ENCODE measurements at places on chromosomes 12 and 14.

- no peak for DNase-seq
These were observed at the start of gene C12orf56 for GRCh38 chr12:64390275-64390851. Gene C12orf56 (minus strand): TSS chr12:64390758. CDS start chr12:64390565, 193 bp downstream.

GRCh38 chr12:6946033-6946919 is 2.5 kb downstream of the C12orf57 start:
- peak; percentile 85 for DNase-seq

- no peak for DNase-seq
These were observed 92.0 kb downstream of the TTLL5 start for GRCh38 chr14:75752907-75753594.

DNA sequence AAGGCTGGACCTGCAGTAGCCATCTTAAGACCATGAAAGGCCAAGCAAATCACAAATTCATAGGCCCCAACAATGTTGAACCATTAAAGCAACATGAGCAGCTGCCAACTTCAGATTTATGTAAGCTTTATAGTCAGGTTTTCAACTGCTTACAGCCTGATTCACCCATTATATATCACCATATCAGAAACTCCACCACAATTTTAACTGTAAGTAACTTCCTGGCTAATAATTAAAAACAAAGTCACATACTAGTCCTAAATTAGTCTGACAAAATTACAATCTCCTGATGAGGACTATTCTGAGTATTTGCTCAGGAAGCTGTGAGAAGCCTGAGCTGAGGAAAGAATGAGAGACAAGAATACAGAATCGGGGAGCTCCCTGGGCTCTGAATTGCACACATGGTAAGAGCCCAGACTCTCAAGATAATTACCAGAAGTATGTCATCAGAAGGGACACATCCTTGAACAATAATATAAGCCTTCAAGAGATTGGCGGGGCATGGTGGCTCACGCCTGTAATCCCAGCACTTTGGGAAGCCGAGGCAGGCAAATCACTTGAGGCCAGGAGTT is 55.1 kb downstream of the NUMB start:
- DNase-seq: no peak

DNA sequence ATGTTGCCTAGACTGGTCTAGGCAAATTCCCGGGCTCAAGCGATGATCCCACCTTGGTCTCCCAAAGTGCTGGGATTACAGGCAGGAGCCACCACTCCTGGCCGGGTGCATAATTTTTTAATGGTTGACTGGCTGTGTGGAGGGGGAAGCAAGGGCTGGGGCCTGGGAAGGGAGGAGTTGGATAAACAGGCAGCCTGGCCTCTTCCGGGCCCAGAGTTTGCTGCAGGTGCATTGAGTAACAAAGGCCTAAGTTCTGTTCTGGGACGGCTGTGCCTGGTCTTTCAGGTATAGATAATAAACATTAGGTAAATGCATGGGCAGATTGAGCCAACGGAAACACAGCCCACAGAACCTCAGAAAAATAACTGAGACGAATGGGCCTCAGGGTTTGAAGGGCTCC is 191.3 kb upstream of the TBX3 start:
- DNase-seq: peak; percentile 28

GRCh38 chr12:54987611-54988231 is 3.2 kb upstream of the TESPA1 start:
- no peak for DNase-seq

GRCh38 chr12:53659011-53659551 is 16.8 kb downstream of the ATP5MC2 start:
- DNase-seq: peak; percentile 9

DNA sequence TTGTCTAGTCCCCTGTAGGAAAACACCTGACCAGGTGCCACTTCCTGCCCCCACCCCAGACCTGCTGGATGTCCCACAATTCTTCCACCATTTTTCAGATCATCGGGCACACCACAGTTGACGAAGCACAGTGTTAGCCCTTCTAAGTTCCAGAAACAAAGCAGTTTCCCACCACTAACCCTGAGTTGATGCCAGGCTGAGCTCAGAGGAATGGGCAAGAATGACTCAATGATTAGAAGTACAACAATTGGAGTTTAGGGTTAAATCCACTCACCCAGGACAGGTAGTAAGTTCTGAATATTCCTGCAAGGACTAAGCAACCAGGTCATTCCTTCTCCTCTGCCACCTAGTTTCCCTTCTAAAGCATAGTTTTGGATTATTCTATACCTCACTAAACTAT is 979.8 kb downstream of the BCL11B start:
- no peak for DNase-seq

- no peak for DNase-seq
These were observed 22.3 kb downstream of the PLEKHG3 start for GRCh38 chr14:64726585-64726890.

DNA sequence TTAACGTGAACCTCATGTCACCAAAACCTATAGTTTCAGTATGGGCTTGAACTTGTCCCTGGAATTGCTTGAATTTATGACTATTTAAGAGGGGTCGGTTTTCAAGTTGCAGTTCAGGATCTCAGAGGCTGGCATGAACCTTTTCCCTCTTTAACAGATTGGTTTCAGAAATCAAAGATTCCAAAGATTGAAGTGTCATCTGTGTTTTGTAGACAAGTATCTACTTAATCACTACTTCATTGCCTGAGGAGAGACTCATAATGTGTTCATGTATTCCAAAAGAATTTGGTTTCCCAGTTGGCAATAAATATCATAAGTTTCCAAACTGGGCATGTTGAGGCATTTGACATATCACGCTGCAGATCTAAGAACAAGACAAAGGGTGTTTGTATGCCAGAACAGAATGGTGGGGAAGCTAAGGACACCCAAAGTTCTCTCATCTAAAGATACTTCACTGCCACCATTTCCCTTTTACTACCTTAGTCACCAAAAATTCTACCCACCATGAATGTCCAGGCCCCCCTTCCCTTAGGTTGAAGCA is 199.5 kb downstream of the NUAK1 start:
- no peak for DNase-seq

- no peak for DNase-seq
These were observed 25.9 kb downstream of the SLC11A2 start for GRCh38 chr12:51000245-51000644.

- DNase-seq: no peak
These were observed 10.3 kb downstream of the TBPL2 start for GRCh38 chr14:55430024-55430690.

GRCh38 chr14:50173891-50174290 is 57.5 kb downstream of the SOS2 start:
- no peak for DNase-seq

- DNase-seq: no peak
These were observed 101.4 kb upstream of the BBS10 start for GRCh38 chr12:76449583-76449982.

GRCh38 chr12:115103884-115104883 is 420.2 kb upstream of the TBX3 start:
- no peak for DNase-seq

GRCh38 chr12:96401076-96401871 is 1.0 kb upstream of the CDK17 start:
- DNase-seq: no peak

DNA sequence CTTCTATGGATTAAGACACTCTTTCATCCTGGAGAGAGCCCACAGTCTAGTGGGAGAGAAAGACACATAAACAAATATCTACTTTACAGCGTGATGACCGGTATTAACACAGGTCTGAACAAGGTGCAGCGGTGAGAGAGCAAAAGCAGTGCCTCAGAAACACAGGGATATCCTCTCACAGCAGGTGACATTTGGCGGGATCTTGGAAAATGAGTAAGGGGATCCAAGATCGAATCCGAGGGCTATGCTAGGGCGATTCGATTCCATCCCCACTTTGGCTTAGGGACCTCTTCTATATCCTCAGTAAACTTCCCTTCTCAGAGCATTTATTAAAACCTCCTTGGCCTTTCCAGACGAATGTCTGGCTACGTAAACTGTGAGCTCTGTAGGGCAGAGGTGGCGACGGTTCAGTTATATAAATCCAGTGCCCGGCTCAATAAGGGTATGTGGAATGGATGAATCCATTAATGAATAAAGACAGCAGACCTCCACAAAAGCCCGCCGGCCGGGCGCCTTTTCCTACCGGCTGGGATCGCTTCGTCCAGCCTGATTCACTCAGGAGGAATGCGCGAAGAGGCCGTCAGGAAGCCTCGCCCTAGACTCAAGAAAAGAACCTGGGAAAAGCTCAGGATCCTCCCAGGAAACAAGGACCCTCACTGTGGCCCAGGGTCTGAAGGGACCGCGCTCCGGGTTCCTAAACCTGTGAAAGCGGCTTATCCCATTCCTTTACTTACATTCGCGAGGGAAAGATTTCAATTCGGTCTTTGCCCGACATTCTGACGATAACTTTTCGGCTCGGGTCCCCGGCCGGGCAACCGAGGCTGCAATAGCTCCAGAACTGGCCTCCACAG is 455 bp downstream of the ATP6V1D start:
- DNase-seq: peak; percentile 44

GRCh38 chr12:62116986-62117385 is 143.2 kb upstream of the USP15 start:
- DNase-seq: no peak

DNA sequence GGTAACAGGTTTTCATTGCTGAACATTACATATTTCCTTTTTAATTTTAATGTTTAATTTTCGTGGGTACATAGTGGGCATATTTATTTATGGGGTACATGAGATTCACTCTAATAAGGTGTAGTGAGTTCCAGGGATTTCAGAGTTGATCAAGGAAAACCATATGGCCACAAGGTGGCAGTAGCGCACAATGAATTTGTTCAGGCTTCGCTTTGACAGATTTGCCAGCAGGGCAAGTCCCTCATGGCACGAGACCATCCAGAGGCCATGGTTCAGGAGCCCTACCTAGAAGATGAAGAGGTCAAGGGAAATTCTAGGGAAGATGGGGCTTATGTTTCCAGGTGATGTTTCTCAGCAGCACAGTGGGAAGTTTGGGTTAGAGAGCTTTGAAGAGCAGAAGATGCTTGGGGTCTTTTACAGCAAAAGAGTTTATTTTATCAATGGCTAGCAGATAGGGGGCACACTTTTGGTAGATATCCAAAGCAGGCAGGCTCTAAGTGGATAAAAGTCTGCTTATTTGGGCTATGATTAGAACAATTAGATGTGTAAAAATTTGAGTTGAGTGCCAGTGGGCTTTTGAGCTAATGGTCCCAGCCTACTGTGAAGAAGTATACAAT is 1004.4 kb downstream of the AACS start:
- peak; percentile 66 for DNase-seq

DNA sequence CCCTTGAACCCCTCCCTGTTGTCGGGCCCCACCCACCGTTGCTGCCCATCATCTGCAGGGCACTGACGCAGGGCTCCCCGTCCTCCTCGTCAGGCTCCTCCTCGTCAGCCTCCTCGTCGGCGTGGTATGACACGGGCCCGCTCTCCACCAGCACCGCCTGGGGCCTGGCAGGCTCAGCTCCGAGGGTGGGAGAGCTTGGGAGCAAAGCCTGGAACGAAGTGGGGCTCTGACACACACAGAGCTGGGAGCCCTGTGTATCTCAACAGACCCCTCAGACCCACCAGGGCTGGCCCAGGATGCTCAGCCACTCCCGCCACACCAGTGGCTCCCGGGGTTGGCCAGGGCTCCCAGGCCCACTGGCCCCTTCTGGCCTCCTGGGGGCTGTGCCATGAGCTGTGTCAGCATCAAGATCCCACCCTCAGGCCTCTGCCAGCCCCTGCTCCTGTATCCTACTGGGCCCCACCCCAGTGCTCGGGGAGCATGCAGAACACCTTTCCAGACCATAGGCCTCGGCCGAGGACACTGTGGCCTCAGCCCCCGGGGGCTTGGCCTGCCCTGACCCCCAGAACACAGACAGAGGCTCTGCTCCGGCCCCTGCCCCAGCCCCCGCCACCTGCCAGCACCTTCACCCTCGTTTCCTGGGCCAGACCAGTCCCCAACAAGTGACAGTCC is 30.1 kb upstream of the NUDT14 start:
- DNase-seq: no peak

- DNase-seq: no peak
These were observed 33.7 kb upstream of the GLIPR1 start for GRCh38 chr12:75446857-75447256.

DNA sequence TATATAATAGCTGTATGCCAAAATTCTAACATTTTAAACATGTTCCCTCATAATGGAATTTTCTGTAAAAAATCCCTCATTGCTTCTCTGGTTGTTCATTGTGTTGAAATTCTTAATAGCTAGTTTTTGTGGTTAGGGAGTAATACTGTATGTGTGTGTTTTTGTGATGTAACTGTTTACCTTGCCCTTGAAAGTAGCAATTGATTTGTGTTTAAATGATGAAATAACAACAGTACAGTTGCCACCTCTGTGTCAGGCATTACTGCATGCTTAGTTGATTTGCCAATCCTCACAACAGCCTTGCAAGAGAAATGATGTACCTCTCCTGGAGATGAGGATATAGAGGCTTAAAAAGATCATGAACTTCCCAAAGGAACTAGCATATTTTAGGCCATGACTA is 94.9 kb downstream of the DAAM1 start:
- DNase-seq: no peak

DNA sequence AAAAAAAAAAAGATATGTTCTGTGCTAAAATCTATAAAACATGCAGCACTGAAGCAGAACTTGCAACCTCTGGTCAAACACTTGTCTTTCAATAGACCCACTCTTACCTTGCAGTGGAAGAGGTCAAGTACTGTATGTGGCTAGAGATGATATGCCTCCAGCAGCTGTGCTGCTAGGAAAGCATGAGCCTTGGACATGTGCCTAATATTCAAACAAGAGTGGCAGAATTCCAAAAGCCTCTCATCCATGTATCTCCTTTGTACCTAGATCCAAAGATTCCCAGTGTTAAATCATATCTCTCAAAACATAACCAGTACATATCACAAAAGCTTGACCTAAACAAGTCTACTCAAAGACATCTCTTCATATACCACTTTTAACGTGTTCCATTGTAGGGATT is 105.0 kb upstream of the CPNE8 start:
- no peak for DNase-seq

DNA sequence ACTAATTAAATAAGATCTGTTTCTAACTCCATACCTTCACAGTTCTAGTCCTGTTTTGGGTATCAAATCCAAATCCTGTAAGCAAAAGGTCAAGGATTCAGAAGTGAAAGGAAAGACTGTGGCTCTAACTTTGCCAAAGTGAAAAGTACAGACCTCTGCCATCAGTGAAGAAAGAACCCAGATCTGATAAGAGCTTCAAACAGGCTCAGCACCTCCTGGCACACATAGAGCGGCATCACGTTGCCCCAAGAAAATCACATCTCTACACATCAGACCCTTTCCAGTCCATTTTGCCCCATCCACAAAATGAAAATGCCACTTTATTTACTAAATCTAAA is 23.2 kb downstream of the CLIP1 start:
- no peak for DNase-seq

GRCh38 chr14:104926619-104927431 is 2.1 kb downstream of the PLD4 start:
- DNase-seq: no peak
